ENCODE measurements at places on chromosomes 12 and 14.

GRCh38 chr12:59859171-59859510, 263.3 kb downstream of the SLC16A7 start:
- DNase-seq, result no peak

- no peak for DNase-seq
Observed at GRCh38 chr14:80570930-80571298, 359.6 kb upstream of the DIO2 start.

GRCh38 chr14:41615011-41615595, 8.4 kb downstream of the LRFN5 start:
- no peak for DNase-seq

- DNase-seq, result no peak
Observed at GRCh38 chr12:43951286-43951685, 115.4 kb downstream of the TMEM117 start.

GRCh38 chr12:67052981-67053380, 216.2 kb upstream of the CAND1 start:
- DNase-seq, result no peak

GRCh38 chr12:25051656-25052195, 102.8 kb upstream of the BCAT1 start:
- no peak for DNase-seq

GRCh38 chr12:119780786-119781434, 96.2 kb downstream of the CIT start:
- DNase-seq, result no peak

DNA sequence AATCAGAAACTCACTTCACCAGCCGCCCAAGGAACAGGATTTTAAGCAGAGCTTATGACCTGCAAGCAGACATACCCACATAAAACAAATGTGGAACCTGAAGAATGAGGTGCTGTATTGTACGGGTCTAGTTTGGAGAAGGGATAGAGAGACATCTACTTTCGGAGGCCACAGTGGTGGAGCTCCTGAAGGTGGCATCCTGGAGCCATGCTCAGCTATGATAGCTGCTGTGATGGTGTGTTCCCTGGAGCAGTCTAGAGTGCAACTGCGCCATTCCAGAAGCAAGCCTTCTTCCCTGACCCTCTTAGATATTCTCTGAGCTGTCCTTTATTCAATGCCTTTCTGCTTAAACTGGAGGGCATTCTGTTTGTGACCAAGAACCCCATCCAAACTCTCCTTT, 402.6 kb downstream of the FUT8 start:
- no peak for DNase-seq

- DNase-seq, result no peak
Observed at GRCh38 chr14:64680013-64680713, 24.1 kb upstream of the PLEKHG3 start.

GRCh38 chr14:64979336-64980074, 7.2 kb upstream of the FNTB start:
- DNase-seq, result no peak

- no peak for DNase-seq
Observed at GRCh38 chr12:29616664-29617406, 119.3 kb upstream of the OVCH1 start.

DNA sequence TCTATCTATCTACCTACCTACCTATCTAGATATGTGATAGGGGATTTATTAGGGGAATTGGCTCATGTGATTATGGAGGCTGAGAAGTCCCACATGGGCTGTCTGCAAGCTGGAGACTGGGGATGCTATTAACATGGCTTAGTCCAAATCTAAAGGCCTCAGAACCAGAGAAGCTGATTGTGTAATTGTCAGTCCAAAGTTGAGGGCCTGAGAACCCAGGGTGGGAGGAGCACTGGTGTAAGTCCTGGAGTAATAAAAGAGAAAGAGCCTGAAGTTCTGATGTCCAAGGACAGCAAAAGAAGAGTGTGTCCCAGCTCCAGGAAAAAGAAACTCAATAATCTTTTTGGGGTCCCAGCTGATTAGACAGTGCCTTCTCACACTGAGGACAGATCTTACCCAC, 98.5 kb upstream of the SEL1L start:
- DNase-seq, result no peak

DNA sequence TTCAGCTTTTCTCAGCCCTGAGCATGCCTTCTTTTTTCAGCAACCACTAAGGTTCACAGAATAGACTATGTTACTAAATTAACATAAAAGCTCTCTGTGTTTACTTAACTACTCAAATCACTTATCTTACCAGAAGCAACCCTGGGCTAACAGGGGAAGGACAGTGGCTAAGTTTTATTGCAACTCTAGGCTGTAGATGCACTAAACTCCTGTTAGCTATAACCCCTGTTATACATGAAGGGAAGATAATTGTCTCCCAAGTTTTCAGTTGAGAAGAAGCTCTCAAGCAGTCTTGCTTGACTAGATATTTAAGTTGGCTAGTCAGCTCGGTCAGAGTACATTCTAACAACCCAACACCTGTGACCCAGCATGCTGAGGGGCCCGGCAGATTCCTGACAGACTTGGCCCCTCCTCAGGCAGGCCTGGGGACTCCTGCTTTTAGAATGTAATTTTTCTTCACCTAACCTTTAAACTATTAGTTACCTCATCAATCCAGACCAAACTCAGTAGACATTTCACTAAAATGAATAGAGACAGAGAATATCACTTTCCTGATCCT, 464.5 kb downstream of the EGLN3 start:
- DNase-seq, result no peak

DNA sequence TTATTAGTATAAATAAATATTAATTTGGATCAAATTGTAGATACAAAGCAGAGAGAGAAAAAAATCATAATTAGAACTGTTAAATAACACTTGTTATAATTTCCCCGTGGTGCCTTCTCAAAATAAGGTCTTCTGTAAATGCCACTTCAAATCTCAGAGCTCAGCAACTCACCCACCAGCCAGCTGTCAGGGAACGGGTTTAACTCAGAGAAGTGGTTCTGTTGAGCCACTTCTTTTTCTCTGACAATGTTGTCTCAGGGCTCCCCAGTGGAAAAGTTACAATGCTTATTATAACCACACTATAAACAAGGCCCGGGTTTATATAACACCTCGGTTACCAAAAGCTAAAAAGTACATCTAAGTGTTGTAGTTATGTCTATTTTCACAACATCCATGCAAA, 452.6 kb downstream of the GLT1D1 start:
- DNase-seq, result no peak

GRCh38 chr12:58148405-58148804, 207.0 kb downstream of the ATP23 start:
- DNase-seq, result no peak

GRCh38 chr12:63420206-63420644, 248.1 kb downstream of the DPY19L2 start:
- no peak for DNase-seq

GRCh38 chr12:115570069-115570777, 707.3 kb downstream of the MED13L start:
- DNase-seq, result no peak

- no peak for DNase-seq
Observed at GRCh38 chr12:45655743-45656142, 73.8 kb upstream of the ARID2 start.

DNA sequence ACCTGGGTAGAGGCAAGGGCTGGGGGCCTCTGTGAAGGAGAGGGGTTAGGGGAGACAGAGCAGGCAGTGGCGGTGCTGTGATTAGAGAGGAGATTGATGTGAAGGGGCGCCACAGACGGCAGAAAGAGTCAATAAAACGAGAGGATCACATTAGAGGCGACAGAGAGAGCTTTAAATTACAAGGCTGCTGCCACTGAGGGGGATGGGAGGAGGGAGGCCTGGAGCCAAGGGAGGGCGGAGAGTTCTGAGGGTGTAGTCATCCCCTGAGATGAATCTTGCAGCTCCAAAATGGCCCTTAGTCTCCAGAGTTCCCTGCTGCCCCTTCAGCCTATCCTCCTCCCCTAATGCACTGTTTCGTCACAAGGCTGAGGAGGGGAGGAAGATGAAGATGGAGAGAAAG, 12.8 kb downstream of the ZFHX2 start:
- DNase-seq, result no peak

- DNase-seq, result no peak
Observed at GRCh38 chr12:131459773-131460365, 251.0 kb upstream of the SFSWAP start.

GRCh38 chr12:1863823-1864222, 43.5 kb downstream of the LRTM2 start:
- no peak for DNase-seq

- no peak for DNase-seq
Observed at GRCh38 chr12:5965950-5966383, 20.9 kb upstream of the ANO2 start.

DNA sequence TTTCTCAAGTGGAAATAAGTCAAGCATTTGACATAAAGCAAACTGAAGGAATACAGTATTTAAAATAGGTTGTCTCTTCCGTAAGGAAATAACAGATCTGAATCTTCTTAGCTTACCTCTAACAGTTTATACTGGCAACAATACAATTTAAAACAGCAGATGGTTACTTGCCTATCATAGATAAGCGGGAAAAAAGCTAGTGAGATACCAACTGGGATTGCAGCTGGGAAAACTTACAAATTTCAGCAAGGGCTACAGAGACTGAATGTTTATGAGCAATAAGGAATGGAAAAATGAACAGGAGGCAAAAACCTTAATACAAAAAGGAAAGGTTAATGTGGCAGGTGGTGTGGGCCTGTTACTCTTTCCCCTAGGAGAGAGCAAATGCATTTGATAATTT, 220.0 kb downstream of the RASSF9 start:
- DNase-seq, result no peak

DNA sequence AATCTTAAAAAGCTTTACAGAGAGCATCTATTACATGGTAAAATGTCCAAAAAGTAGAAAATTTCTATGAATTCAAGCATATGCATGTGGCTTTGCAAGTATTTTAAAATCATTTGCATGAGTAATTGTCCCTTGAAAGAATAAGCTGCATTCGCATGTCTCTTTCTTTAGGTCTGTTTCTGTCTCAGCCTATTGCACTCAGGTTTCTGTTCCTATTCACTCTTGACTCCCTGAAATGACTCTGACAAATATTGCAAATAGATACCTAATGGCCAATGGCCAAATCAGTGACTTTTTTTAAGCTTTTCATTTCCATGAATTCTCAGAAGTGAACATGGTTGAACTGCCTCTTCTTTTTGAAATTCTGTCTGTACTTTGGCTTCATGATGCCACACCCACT, 6.4 kb upstream of the TTC8 start:
- DNase-seq, result no peak

GRCh38 chr12:89756585-89757398, 48.2 kb upstream of the ATP2B1 start:
- DNase-seq, result no peak

DNA sequence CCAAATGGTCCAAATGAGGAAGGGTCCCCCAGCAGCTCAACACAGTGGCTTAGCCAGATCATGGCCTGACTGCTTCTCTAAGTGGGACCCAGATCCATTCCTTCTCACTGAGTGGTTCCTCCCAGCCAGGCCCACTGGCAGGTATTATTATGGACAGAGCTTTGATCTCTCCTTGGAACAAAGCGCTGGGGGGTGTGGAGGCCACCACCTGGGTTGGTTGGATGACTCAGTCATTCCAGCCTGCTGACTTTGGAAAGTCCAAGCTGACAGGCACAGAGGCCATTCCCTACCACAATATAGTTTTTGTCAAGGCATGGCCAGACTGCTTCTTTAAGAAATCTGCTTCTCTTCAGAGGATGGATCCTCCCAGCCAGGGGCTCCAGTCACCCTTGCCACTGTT, 341.1 kb downstream of the BTG1 start:
- DNase-seq, result no peak

DNA sequence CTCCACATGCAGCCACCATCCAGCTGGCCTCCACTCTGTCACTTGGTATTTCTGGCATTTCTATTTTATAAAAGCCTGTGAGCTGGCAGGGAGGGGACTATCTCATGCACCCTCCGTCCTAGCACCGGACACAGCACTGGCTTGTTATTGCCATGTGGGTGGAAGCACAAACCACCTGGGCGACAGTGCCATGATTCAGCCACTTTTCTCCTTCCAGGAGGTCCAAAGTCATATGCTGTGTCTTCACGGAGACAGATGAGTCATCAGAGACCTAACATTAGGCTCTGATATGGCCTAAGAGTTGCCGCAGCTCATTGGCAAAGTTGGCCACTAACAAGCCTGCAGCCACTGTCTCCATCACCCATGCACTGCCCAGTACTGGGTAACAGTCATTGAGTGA, 1123.0 kb downstream of the VRK1 start:
- DNase-seq, result no peak

DNA sequence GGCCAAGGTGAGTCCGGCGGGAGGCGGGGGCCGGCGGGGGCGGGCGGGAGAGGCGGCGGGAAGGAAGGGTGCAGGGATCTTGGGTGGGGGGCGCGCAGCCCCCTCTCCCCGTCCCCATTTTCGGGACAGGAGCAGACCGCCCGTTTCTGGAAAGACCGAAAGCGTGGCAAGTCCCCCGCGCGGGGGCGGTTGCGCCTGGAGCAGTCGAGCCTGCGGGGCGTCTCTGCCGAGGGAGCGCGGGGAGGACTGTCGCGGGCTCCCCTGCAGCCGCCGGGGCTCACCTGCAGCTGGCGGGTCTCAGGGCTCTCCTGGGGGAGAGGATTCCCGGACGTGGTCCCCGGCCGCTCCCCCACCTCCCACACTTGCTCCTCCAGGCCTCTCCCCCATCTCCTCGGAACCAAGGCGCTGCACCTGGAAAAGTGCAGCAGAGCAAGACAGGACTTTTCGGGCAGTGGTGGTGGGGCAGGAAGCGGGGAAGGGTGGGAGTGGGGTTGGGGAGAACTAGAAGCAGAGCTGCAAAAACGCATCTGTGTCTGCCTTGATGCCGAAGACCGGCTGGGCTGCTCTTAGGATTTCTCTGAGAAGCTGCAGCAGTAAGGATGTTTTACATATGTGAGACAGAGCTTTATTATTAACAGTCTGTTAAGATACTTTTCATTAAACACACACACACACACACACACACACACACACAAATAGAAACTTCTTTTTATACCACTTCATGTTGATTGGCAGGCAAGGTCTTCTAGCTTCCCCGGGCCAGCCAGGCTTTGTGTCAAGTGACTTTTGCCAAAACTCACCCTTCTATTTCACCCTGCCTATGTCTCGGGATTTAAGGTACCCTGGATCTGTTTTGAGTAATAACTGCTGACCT, 677 bp downstream of the C12orf75 start:
- no peak for DNase-seq

DNA sequence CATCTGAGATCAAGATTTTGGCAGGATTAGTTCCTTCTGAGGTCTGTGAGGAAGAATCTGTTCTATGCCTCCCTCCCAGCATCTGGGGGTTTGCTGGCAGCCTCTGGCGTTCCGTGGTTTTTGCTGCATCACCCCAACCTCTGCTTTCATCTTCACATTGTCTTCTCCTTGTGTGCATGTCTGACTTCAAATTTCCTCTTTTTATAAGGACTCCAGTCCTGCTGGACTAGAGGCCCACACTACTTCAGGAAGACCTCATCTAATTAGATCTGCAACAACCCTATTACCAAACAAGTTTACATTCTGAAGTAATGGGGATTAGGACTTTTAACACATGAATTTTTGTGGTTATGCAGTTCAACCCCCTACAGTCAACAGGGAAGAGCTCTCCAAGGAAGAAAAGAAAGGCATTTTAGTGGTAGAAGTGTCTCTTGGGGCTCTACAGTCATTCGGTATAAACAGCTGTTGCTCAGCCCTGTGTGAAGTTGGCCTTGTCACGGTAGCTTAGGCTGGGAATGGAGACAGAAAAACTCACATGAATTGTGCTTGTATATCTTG, 89.7 kb downstream of the CAND1 start:
- DNase-seq, result no peak

- DNase-seq, result no peak
Observed at GRCh38 chr12:51871918-51872688, 15.8 kb upstream of the ANKRD33 start.

- no peak for DNase-seq
Observed at GRCh38 chr12:50117057-50117622, 5.1 kb downstream of the COX14 start.

- DNase-seq, result no peak
Observed at GRCh38 chr14:104820669-104821228, 19.8 kb downstream of the ZBTB42 start.

- no peak for DNase-seq
Observed at GRCh38 chr14:58815161-58815701, 177.5 kb downstream of the DACT1 start.
